ENCODE measurements at places on chromosomes 1 and 21.
A peak's percentile ranks its signal among the peaks of the same experiment; 100 is the strongest.

DNA sequence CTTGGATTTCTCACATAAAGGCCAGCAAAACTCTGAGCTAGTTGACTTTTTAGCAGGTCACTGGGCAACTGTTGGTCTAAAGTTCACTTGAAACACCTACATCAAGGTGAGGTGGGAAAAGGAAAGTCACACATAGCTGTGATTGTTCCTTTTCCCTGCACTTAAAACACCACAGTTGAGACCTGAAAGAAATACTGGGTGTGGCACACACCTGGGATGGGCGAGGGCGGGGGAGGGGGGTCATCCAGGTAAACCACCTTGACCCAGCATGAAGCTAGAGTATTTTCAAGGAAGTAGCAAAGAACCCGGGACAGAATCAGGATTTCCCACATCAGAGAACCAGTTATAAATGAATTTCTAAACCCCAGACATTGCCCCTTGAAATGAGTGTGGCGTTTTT, 26.4 kb downstream of the ZNF697 start:
- DNase-seq = no peak

DNA sequence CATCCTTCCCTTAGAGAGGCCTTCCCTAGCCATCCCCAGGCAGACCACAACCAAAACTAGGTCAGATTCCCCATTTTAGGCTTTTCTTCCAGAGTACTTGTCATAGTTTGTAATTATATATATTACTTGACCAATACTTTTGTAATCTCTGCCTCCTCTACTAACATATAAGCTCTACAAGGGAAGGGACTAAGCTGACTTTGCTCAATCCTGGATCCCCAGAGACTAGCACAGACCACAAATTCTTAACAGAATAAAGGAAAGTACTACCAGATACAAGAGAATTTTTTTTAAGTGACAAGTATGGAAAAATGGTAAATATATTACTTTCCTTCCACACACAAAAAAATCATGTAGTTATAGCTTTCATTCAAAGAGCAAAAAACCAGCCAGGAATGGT, 2.0 kb downstream of the ZMYM6 start:
- DNase-seq = peak; percentile 2

GRCh38 chr1:177170756-177171535, at the start of gene BRINP2:
TSS of gene BRINP2 (plus strand) at chr1:177170958. CDS start at chr1:177229877, 58,919 bp downstream.
- peak; percentile 31 for DNase-seq

GRCh38 chr1:235366286-235366685, 941 bp upstream of the TBCE start:
- DNase-seq = no peak

DNA sequence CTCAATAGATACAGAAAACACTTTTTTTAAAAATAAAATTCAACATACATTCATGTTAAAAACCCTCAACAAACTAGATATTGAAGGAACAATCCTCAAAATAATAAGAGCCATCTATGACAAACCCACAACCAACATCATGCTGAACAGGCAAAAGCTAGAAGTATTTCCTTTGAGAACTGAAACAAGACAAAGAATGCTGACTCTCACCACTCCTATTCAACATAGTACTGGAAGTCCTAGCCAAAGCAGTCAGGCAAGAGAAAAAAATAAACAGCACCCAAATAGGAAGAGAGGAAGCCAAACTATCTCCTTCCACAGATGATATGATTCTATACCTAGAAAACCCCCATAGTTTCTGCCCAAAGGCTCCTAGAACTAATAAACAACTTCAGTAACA, 46.2 kb upstream of the IVNS1ABP start:
- peak; percentile 44 for DNase-seq

DNA sequence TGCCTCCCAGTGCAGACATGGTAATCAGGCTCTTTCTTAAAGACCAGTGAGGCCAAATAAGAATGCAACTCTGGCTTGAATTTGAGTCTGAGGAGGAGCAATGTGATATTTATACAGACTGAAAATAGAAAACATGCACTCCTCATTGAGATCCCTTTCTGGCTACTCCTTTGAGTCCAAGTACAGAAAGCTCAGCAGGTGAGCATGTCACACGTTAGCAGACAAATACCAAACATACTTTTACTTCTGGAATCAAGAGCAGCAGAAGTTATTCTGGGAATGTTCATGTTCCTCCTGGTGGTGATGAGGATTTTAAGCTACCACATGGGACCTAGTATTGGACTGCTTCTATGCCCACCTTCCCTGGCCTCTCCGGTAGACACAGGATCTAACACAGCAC, 48.3 kb downstream of the PGBD5 start:
- DNase-seq = no peak

GRCh38 chr1:44720281-44720680, 10.7 kb downstream of the RNU5D-1 start:
- DNase-seq = no peak

GRCh38 chr1:9721606-9722377, 70.3 kb downstream of the PIK3CD start:
- DNase-seq = no peak

- peak; percentile 58 for DNase-seq
Measured at GRCh38 chr1:154353460-154353904, 28.2 kb downstream of the ATP8B2 start.

DNA sequence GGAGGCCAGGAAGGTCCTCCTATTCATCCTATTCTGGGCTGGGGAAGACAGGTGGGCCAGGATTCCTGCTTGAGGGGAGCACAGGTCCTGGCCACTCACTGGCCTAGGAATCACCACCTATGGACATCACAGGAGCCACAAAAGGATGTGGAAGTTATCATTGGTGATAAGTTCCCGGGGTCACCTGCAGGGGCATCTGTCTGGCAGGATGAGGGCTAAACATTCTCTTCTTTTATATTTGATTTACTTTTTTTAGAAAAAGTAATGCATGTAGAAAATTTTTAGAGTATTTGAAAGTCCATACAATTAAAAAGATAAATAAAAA, 33.2 kb upstream of the KIAA0040 start:
- DNase-seq = no peak

DNA sequence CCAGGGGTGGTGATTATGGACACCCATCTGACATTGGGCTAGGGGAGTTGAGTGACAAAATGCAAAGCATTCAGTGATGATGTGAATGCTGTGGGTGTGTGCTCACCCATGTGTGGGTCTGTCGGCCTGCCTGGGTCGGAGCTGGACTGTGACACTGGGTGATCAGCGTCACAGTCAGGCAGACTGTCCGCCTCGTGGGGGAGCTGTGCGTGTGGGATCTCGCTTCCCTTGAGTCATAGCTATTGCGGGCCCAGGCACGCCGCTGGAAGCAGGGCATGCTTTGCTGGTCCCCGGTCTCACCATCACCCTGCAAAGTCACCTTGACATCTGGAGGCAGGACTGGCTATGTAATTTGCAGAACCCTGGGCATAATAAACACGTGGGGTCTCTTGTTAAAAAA, 156.9 kb upstream of the IGSF21 start:
- DNase-seq = no peak

- no peak for DNase-seq
Measured at GRCh38 chr21:34803782-34804370, 135.1 kb downstream of the CLIC6 start.

DNA sequence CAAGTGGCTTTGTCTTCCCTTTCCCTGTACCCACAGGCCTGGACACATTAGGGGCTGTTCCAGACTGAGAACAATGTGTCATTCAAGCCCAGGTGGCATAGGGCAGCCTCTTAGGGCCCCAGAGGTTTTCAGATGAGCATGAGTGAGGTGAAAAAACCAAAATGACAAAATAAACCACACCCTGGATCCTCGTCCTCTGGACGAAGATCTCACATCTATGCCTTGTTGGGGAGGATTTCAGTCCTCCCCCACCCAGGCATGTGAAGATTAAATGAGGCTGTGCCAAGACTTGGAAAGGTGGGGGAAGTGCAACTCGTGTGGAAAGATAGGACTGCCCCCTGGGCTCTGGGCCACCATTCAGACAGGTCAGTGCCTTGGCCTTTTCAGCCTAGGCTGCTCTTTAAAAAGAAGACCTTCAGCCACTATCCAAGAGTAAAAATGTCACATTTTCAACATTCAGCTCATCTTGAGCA, 32.8 kb upstream of the IL19 start:
- no peak for DNase-seq

- no peak for DNase-seq
Measured at GRCh38 chr1:190259424-190259823, 218.2 kb downstream of the BRINP3 start.

- peak; percentile 42 for DNase-seq
Measured at GRCh38 chr21:26385721-26386120, 187.4 kb downstream of the CYYR1 start.

DNA sequence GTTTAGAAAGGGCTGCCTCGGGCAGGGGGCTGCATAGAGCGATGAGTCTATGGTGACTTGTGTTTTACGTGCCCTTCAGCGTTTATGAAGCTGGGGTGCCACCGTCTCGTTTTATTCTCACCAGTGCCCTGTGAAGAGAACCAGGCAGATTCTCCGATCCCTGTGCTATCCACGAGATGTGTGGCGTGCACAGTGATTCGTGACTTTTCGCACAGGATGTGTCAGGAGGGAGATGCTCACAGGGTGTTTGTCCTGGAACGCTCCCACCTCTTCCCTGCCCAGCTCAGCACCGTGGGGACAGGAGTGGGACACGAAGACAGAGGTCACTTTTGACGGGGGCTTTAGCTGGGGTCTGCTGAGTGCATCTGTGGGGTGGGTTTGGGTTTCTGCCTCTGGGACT, 54.9 kb upstream of the AJAP1 start:
- no peak for DNase-seq

- DNase-seq = no peak
Measured at GRCh38 chr21:37557261-37557950, 190.8 kb downstream of the DYRK1A start.

DNA sequence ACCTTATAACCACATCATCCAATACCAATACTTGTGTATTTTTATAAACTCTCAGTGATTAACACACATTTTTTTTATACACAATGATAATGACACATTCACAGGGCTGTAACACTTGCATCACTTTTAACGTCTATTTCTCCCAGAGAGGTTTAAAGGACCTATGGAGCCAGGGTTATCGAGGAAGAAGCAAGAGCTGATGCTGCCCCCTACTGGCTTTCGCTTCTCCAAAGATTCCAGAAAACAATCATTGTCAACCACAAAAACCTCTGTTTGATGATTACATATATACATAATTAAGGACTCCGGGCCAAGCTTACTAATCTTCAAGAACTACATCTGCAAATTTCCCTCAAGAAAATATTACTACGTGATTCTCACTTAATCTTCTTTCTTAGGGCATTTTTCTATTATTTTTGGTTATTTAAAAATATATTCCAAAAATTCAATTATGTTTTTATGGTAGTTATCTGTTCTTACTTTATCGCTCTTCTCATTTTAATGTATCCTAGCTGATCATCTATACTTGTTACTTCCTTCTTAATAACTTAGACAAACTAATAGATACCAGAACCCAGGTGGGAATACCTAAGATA, 214.5 kb downstream of the VAV3 start:
- DNase-seq = peak; percentile 44

- DNase-seq = no peak
Measured at GRCh38 chr1:18246543-18246942, 138.9 kb downstream of the IGSF21 start.

GRCh38 chr1:244496186-244496585, 35.1 kb downstream of the CATSPERE start:
- DNase-seq = no peak

GRCh38 chr1:67532452-67533216, 102.4 kb upstream of the SERBP1 start:
- DNase-seq = peak; percentile 91

- peak; percentile 52 for DNase-seq
Measured at GRCh38 chr1:33047839-33048305, 11.2 kb upstream of the AK2 start.

DNA sequence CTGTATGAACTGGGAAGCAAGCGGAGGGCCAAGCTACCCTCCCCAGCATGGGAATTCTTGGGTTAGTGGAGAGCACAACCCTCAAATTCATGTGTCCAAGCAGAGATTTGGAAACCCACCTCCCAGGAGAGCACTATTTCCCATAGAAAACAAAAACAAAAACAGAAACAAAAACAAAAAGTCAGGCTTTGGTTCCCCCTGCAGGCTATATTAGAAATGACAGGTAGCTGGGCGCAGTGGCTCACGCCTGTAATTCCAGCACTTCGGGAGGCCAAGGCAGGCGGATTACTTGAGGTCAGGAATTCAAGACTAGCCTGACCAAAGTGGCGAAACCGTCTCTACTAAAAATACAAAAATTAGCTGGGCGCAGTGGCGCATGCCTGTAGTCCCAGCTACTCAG, 10.8 kb downstream of the MINDY1 start:
- DNase-seq = peak; percentile 56

DNA sequence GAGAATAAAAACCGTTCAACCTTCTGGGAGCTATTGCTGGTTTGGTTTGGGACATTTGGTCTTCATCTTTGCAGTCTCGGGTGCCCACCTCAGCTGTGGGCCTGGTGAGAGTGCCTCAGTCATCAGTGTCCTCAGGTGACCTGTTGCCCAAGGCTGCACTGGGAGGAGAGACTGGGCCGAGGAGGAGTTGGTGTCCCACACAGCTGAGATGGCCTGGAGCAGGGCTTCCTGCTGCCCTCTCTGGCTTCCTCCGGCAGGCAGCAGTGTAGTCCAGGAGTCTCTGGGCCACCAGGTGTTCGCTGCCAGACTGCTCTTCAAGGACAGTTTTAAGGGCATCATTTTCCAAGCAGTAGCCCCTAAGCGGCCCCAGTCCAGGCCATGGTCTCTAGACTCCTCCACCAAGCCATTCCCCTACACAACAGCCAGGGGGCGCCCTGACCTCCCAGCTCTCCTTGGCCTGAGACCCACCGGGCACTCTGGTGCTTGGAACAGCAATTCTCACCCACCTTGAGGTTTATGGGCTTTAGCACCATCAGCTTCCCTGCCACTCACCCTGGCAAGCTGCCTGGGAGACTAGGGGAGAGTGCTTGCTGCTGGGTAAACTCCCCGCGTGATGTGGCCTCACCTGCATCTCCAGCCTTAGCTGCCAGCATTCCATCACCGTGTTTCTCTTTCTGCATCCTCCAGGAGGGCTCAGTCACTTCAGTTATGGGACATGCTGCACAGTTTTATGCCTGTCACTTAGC, 9.1 kb upstream of the SYTL1 start:
- DNase-seq = peak; percentile 26

- peak; percentile 70 for DNase-seq
Measured at GRCh38 chr1:33161061-33161681, 20.7 kb downstream of the TRIM62 start.

GRCh38 chr1:55402671-55403464, 187.7 kb upstream of the USP24 start:
- DNase-seq = peak; percentile 16

GRCh38 chr1:36143424-36143823, 5.9 kb downstream of the TRAPPC3 start:
- no peak for DNase-seq

- DNase-seq = no peak
Measured at GRCh38 chr1:208027861-208028260, 116.9 kb upstream of the CD34 start.

DNA sequence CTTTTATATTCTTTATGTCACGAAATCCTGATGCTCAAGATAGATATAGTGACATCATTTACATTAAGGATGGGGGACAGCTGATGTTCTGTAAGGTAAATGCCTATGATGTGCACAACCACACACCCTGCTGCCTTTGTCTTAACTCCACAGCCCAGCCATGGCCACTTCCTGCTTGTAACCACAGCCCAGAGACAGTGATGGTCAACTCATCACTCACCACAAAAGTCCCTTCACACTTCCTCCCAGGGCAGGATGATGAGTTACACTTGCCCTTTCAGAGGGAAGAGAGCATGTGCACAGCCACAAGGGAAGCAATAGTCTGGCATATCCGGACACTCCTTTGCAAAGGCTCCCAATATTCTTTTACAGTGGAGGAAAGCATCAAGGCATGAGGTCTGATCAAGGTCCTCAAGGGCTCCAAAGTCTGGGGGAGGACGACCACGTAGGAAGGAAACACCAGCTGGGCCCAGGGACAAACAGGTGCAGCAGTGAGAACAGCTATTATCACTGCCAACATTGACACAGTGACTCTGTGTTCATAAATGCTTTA, 53.8 kb downstream of the PLPP3 start:
- peak; percentile 33 for DNase-seq
